ENCODE measurements at places on chromosomes 13 and 19. TPM values are rescaled to one million over a fixed set of nuclear protein-coding genes. Genes with fewer than 3 reads are reported as not detected.

NOSIP gene
- 53.3 TPM for total RNA-seq

ZFP28 gene
- 10.2 TPM for total RNA-seq

DCLK1 gene
- 23.1 TPM for total RNA-seq

MPV17L2 gene
- total RNA-seq: 8.2 TPM

CYP2F1 gene
- total RNA-seq: not detected

CRX gene
- total RNA-seq: not detected

ZNF667 gene
- total RNA-seq: not detected

RELB gene
- 18.7 TPM for total RNA-seq

PDX1 gene
- not detected for total RNA-seq

SLAIN1 gene
- 33.4 TPM for total RNA-seq

CYP2A6 gene
- 0.27 TPM for total RNA-seq

SHISA7 gene
- total RNA-seq: 0.04 TPM

PGLYRP1 gene
- total RNA-seq: not detected

KIRREL2 gene
- 1.4 TPM for total RNA-seq

GPR180 gene
- 6.5 TPM for total RNA-seq

RNF113B gene
- total RNA-seq: not detected

ZNF724 gene
- 11.7 TPM for total RNA-seq

RHPN2 gene
- 22.2 TPM for total RNA-seq

ZNF793 gene
- 29.7 TPM for total RNA-seq

SYCN gene
- not detected for total RNA-seq

UHRF1 gene
- total RNA-seq: 27.6 TPM

DNA sequence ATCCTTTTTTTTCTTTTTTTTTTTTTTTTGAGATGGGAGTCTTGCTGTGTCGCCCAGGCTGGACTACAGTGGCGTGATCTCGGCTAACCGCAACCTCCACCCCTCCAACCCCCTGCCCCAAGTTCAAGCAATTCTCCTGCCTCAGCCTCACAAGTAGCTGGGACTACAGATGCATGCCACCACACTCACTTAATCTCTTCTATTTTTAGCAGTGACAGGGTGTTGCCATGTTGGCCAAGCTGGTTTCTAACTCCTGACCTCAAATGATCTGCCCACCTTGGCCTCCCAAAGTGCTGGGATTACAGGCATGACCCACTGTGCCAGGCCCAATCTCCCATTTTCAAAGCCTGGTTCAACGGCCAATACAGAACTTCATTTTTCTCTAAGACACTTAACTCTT is 9.1 kb downstream of the FOXO1 start:
- no peak for DNase-seq

GRCh38 chr19:23002690-23003422 is at the start of gene ZNF728:
Gene ZNF728, minus strand, starts transcription at chr19:23003176. Its CDS starts 146 bp downstream, at chr19:23003030.
- no peak for DNase-seq

- DNase-seq: no peak
Measured at GRCh38 chr19:5023128-5023571, 54.2 kb downstream of the KDM4B start.

GRCh38 chr13:53050151-53050550 is 21.5 kb downstream of the OLFM4 start:
- no peak for DNase-seq

DNA sequence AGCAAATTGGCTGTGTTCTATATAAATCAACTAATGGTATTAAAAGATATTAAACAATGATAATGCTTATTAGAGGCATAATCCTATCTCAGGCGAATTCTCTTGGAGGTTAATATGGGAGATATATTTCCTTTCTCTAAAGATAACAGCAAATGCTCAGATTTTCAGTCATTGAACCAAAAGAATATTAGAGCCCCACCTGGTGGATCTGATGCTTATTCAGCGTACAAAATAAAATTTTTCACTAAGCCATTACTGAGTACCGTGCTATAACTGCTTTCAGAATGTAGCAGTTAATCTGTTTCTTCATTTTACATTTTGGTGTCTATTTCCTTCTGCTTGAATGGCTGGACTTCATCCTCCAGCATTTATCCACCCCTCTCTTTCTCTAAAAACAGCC is 143.3 kb upstream of the IPO5 start:
- no peak for DNase-seq

DNA sequence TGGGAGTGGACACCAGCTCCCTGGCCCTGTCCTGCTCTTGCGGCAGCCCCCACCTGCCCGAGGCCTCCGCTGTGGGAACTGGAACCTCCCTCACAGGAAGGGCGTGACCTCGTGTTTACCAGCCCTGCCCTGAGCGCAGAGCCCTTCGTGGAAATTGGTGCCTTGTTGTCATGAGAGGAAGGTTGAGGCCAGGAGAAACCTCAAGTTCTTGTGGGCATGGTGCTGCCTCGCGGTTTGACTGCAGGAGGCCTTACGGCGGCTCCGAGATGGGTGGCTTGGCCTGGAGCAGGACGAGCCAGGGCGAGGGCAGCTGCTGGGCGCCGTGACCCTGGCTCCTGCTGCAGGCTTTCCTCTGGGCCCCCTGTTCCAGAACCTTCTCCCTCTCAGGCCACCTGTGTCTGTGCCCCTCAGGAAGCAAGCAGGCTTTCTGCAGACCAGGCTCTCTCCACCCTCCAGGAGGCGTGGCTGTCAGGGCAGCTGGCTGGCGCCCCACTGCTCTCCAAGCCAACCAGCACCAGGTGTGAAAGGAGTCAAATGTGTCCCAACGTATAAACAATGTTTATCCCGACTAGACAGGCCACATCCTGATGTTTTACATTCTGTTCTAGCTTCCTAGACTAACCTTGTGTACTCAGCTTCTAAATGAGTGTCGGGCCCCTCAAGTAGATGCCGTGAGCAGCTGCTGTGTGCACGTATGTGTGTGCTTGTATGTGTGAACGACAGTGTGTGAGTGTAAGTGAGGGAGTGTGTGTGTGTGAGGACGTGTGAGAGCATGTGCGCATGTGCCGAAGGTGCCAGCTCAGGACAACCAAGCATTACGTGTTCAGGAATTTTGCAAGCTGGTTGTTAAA is 10.4 kb upstream of the RASA3 start:
- DNase-seq: no peak

DNA sequence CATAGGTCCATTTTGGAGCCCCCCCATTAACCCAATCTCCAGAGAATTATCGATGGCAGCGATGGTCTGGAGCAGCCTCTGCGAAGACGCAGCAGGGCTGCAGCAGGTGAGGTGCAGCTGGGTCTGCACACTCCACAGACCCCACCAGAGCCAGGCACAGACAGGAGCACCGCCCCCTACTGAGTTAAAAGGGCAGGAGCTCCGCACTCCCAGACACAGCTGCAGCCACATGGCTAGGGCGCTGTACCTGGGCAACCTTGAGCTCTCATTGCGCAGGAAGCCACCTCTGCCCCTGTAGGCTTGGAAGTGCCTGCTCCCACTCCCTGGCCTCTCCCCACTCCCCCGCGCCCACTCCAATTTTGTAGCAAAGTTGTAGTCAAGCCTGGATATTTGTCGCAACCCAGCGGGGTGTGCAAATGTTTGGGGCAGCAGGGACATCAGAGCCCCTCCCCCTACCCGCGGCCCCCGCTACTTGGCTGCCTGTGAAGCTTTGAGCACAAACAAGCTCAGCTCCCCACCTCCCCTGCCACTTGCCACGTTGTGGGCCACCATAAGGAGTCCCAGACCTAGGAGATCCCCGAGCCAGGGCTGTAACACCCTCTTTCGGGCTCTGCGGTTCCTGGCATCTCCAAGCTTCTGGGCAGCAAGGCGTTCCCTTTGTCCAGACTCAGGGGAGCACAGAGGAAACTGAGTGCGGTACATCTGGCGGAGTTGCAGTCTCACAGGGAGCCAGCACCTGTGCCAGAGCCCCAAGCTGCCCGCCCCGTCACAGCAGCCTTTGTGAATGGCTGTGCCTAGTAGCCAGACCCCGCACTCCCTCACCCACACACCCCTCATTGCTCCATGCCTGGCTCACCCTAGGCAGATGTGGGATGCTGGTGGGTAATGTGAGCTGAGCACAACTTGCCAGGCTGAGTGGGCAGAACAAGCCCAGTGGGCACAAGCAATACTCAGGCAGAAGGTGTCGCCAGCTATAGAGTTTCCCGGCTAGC is 949.7 kb upstream of the SLITRK1 start:
- DNase-seq: no peak

DNA sequence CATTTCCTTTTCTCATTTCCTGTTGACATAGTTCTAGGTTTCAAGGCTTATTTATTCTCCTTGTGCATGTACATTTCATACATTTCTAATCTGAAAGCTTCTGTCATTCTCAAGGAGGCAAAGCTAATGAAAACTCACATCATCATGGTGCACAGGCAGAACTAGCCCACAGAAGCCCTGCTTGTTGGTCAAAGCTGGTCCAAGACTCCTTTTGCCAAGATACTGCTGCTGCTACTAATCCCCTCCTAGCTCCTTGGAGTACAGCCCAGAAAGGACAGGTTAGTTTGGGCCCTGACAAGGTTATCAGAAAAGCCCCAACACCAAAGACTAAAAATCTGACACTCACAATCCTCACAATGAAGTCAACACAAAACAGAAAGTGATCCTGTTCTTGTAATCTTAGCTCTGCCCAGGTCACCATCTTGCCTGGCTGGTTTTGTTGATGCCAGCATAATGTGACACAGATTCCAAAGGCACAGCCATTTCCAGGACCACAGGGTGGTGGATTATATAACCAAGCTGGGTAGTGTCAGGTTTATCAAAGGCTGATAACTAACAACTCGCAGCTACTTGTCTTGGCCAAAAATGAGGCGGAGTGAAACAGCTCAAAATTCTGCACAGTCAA is 417.4 kb downstream of the NDFIP2 start:
- no peak for DNase-seq

DNA sequence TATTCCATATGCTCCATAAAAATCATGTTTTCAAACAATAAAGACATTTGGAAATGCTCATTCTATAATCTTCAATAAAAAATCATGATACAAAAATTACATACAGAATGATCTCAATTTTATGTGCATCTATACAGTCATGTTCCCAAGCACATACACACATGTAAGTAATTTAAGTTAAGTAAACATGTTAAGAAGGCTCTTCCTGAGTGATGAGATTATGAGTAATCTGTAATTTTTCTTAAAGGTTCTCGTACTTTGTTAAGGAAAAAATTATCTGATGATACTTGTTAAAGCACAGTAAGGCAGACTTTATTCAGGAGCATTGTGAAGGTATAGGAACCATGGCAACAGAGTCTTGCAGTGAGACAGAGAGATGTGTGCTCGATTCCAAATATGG is 30.0 kb upstream of the DLEU7 start:
- no peak for DNase-seq

GRCh38 chr19:7917267-7918061 is 2.7 kb upstream of the SNAPC2 start:
- DNase-seq: peak; percentile 38

DNA sequence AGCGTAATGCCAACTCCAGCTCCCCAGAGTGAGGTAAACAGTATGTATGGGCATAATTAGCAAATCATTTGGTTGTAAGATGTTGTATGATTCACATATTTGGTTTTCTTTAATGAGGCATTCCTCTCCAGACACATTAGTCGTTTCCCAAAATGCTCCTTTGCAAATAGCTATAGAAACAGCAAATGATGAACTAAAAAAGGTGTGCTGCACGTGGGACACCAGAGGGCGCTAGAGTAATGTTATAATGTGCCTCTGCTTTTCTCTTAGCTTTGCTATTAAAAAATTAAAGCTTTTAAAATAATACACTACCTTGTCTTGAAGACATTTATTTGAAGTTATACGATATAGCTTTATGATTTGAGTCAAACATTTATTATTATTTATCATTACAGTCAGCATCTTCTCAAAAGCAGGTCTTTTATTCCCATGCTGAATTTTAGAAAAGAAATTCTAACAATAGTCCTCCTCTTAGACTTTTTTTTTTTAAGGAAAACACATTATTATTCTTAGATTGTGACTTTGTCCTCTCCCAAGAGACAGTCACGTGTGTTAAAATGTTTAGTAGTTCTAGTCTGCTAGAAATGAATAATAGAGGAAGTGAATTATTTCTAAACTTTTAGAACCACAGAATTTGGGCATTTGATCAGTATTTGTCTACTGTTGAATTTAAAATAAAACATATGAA is 121.6 kb upstream of the FRY start:
- peak; percentile 60 for DNase-seq

DNA sequence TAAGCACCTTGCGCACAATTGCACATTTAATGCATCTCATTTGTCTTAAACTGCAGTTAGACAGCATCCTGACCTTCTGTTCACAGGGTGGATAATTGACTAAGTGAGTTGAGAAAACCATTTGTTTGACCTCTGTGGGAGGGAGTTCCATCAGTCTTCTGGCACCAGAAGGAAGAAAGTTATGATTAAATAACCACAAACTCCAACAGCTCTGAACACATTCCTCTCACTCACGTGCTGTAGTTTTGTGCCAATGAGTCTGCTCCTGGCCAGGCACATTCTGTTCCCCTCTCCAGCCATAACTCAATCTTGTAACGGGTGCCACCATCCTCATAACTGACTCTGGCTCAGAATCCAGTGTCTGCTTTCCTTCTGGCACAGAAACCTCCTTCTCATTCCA is 817.2 kb downstream of the SLITRK1 start:
- no peak for DNase-seq

- DNase-seq: no peak
Measured at GRCh38 chr19:15101479-15102082, 5.6 kb upstream of the SYDE1 start.

GRCh38 chr19:55405638-55406037 is 1.9 kb downstream of the UBE2S start:
- no peak for DNase-seq

GRCh38 chr13:41216160-41216559 is 21.8 kb upstream of the KBTBD7 start:
- DNase-seq: no peak

GRCh38 chr19:7914099-7914498 is 531 bp upstream of the TGFBR3L start:
- no peak for DNase-seq

GRCh38 chr13:55091172-55091571 is 2049.5 kb upstream of the PRR20A start:
- no peak for DNase-seq

- no peak for DNase-seq
Measured at GRCh38 chr13:109719962-109720646, 66.3 kb downstream of the IRS2 start.

- no peak for DNase-seq
Measured at GRCh38 chr13:79485014-79485811, 4.3 kb downstream of the NDFIP2 start.

DNA sequence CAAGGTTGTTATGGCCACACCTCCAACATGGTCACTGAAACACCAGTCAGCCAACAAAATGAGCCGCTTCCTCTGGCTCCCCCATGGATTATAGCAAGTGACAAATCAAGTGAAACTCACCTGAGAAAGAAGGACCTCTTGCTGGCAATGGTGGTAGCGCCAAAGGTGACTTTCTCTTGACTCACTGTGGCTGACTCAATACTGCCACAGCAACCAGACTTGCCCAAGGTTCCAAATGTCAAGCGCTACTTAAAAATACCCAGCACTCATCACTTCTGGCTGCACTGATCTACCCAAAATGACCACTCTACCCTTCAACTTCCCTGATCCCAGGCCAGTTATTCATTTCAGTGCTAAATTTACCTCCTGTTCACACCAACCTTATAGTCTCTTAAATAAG is 495.5 kb downstream of the FOXO1 start:
- no peak for DNase-seq

DNA sequence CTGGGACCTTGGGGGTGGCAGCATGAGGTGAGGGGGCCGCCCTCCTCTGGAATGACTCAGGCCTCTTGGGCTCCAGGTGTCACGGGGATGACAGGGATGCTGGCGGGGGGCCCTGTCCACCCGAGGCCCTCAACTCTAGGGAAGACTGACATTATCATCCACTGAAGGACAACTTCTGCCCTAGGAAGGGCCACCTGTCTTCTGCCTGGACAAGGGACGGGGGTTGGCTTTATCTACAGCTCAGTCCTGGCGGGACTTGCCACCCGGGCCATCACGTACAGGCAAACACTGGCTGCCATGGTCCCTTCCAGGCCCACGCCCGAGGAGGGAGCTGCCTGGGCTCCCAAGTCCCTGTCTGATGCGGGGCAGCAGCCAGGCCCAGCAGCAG is 130.7 kb downstream of the STK24 start:
- no peak for DNase-seq

Measured in mesothelial cell of epicardium (in vitro differentiated cells).